ENCODE measurements at places on chromosomes 7 and 10.
A peak's percentile ranks its signal among the peaks of the same experiment; 100 is the strongest.

- DNase-seq = no peak
Observed at GRCh38 chr10:30583778-30584415, 45.7 kb downstream of the LYZL2 start.

- no peak for DNase-seq
Observed at GRCh38 chr10:129042776-129043595, 424.1 kb upstream of the MGMT start.

GRCh38 chr7:71239586-71240268 lies 107.8 kb downstream of the GALNT17 start:
- no peak for DNase-seq

DNA sequence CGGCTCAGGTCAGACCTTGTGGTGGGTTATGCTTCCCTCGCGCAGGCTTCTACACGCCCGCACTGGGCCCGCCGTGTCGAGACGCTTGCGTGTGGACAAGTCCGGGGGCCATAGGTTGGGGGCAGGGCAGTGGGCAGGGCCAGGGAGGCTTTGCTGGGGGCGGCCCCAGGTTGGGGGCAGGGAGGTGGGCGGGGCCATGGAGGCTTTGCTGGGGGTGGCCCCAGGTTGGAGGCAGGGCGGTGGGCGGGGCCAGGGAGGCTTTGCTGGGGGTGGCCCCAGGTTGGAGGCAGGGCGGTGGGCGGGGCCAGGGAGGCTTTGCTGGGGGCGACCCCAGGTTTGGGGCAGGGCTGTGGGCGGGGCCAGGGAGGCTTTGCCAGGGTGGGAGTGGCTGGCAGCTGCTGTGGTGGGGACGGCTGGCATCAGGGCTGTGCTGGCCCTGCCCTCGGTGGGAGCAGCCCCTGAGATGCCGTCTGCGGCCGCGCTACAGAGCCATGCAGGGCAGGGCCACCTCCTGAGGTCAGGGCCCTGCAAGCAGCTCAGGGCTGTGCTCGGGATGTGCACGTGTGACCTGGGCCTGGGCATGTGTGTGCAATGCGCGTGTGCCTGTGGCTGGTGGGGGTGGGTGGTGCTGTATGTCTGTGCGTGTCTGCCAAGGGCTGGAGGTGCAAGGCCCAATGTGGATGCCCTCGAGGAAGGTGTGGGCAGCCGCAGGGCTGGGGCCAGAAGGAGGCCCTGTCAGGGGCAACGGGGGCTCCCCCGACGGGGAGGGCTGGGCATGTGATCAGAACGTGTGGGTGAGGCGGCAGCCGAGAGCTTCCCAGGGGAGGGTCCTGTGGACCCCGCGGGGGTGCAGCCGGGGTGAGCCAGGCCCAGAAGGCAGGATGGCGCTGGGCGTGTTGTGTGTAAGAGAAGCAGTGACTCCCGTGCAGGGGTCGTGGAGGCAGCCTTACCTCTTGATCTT lies 72.5 kb upstream of the NKX6-2 start:
- DNase-seq = no peak

- DNase-seq = no peak
Observed at GRCh38 chr7:137342828-137343261, 688 bp downstream of the PTN start.

DNA sequence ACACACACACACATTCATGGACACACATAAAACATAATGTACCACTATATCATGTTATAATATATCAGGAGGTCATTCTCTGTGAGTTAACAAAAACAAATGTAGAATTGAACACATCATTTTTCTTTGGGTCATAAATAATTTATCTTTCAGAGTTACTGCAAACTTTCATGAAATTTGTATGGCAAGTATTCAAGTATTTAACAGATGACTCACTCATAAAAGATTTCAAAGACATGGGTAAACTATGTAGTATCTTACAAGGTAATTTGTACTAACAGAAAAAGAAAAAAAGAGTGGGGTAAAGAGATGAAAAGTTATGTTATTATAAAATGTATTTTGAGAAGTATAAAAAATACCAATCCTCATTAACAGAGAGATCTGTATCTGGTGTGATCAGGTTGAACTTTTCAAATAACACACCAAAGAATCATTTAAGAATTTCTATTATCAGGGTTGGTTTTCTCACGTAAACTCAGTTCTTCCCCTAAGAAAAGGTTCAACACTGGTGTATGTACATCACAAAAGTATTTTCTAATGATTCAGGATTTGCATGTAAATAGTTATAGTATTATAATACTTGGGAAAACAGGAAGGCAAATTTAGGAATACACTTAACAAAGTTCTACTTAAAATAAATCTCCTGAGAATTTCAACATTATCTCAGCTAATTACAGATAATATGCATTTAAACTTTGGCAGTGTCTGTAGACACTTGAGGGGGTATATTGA lies 933.1 kb upstream of the LRRN3 start:
- no peak for DNase-seq

- no peak for DNase-seq
Observed at GRCh38 chr7:150838965-150839650, 13.2 kb upstream of the AOC1 start.

DNA sequence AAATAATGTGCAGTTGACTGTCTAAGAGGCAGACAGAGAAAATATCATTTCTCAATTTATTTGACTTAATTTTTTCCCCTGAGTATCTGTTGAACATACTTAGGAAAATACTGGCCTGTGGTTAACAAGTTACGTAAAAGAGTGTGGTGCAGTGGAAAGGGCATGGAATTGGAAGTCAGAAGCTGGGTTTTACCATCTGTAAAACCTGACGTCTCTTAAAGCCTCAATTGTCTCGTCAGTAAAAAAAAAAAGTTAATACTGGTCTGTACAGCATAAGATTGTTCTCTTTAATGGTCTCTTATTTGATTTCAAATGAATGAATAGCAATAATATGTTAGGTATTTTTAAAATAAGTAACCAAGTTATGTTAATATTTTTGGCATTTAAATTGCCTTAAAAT lies 67.8 kb downstream of the PHTF2 start:
- no peak for DNase-seq

DNA sequence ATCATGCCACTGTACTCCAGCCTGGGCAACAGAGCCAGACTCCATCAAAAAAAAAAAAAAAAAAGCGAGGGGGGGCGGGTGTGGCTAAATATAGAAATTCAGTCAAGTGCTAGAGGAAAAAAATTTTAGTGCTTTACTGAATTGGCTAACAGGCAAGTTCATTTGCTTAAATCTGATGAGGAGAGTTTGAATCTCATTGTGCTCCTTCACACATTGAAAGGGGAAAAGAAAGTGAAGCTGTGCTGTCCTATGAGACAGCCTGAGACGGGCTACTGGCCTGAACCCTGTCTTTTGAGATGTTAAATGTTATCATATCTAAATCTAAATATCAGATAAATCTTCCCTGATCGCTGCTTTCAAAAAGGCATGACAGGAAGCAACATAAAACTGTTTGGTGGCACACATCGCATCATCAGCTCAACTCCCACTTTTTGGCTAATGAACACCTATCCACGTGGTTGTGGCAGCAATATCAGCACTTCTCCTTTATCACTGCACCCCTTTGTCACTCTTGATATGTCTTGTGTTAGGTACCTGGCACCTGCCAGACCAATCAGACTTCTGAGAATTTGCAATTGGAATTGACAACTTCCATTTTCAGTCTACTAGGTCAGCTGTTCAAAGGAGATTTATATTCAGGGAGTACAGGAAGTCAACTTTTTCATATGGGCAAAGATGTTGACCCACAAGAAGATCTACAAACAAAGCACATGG lies 14.0 kb upstream of the IFIT1B start:
- no peak for DNase-seq

DNA sequence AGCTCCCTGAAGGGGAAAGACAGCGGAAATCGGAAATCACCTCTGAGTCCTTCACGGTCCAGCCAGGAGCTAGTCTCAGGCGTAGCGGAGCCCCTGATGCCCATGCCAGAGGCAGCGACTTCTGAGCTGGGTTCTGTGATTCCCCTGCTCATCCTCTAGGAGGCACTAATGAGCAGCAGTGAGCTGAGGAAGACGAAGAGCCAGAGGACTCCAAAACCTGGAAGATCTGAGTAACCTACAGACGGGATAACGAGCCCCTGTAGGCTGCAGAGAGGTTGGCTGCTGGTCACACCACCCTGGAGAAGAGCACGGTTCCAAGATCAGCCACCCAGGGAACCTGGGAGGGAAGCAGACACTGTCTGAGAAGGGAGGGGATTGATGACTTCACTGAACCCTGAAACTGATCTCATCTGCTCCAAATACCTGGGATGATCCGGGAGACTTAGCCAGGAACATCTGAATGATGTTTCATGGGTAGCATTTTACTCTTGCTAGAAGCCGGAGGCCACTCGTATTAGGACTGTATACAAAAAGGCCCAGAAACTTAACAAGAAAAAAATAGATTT lies 304.1 kb downstream of the PAXIP1 start:
- DNase-seq = no peak

GRCh38 chr7:1124816-1125602 lies 35.0 kb downstream of the ZFAND2A start:
- DNase-seq = no peak

DNA sequence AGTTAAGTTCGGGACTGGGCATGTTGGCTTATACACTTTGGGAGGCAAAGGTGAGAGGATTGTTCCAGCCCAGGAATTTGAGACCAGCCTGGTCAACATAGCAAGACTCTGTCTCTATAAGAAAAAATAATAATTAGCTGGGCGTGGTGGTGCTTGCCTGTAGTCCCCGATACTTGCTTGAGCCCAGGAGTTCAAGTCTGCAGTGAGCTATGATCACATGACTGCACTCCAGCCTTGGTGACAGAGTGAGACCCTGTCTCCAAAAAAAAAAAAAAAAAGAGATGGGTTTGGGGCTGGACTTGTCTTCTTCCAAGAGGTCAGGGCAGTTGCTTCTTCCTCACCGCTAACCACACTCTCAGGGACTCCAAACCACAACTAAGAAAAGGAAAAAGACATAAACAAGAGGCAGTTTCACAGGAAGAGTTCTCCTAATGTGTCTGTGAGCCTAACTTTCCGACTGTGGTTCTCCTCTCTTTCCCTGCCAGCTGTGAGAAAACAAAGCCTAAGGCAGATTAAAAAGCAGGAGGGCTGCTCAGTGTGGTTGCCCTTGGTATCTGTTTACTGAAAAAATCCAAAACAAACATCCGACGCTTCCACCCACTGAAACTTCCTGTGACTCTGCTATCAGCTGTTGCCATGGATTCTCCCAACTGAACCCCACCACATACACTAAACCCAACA lies 2.4 kb upstream of the SERPINE1 start:
- DNase-seq = no peak

DNA sequence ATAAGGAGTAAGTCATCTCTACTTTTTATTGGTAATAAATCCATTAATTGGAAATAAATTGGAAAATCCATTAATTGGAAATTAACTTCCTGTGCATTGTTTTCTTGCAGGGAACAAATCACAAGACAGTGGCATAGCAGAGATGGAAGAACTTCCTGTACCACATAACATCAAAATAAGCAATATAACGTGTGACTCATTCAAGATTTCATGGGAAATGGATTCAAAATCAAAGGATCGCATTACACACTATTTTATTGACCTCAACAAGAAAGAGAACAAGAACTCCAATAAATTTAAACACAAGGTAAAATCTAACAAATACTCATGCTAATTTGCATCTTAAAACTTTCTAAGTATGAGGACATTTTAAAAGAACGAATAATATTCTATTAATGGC lies 57.8 kb downstream of the PHYHIPL start:
- no peak for DNase-seq

GRCh38 chr7:19210893-19211413 lies 65.7 kb upstream of the FERD3L start:
- DNase-seq = no peak

DNA sequence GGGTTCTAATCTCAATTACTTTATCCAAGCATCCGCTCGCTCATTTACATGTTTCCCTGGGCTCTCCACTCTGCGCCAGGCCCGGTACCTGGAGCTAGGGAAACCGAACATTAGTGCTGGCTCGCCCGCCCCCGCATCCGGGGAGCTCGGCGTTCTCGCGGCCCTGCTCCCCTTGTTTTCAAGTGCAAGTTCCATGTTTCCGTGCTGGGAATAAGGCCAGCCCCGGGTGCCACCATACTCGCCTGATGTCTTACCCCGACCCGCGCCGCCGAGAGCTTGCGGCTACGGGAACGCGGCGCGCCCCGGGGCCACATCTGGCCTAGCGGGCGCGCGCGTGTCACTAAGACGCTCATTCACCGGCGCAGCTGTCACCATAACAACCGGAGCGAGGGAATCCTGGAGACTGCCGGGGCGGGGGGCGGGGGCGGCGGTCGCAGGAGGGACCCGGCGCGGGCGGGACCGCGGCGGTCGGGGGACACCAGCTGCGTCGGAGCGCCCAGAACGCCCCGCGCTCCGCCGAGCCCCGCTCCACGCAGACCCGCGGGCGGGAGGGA lies at the start of gene NEURL1:
NEURL1 (plus strand) TSS at position 344 of the 554 bp plus-strand sequence. CDS start 683 bp downstream, outside the sequence.
- DNase-seq = peak; percentile 28

DNA sequence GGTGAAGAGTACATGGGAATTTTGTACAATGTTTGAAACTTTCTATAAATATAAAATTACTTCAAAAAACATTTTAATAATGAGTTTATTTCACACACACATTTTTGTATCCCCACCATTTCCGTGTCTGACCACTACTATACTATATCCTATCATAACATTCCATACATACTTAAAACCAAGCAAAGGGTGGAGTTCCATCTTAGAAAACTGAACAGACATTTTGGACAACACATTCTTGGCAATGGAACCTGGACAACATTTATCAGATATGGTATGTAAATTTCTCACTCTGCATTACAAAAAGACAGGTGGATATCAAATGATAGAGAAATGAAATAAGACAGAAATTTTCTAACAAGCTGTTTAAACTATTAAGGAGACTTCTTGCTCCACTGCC lies 168.9 kb downstream of the TWIST1 start:
- DNase-seq = no peak

DNA sequence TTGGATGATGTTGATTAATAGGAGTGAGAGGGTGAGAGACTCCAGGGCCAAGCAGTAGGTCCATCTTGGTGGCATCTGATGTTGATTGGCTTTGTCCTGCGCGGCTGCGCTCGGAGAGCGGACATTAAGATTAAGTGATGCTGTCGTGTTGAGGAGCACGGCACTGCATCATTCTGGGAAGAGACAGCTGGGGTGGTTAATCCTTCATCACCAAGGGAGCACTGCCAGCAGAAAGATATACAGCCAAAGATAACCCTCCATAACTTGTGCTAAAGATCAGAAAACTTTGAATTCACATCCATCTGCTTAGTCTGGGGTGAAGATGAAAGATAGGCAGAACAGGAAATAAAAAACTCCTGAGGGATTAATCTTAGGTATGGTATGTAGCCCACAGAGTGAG lies 208.3 kb downstream of the LRMDA start:
- no peak for DNase-seq

- DNase-seq = no peak
Observed at GRCh38 chr7:137886281-137886680, 39.5 kb upstream of the DGKI start.

DNA sequence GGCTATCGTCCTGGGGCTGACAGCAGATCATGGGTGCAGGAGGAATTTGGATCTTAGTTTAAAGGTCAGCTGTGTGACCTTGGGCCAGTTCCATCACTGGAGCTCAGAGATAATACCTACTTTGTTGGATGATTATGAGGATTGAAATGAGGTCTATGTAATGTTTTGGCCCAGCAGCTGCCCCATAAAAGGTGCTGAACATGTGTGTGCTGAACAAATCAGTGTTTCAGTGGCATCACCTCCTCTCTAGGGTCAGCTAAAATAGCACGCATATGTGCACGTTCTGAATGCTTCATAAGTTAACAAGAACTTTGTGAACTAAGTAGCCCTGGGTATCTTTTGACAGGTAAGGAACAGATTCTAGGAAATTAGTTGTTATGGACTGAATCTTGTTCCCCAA lies 84.8 kb upstream of the LRRC18 start:
- no peak for DNase-seq

GRCh38 chr7:34747176-34747781 lies 89.3 kb downstream of the NPSR1 start:
- DNase-seq = no peak

All from CD4-positive, alpha-beta T cell treated with Interleukin-6 for 4 hours (primary cell).